ENCODE measurements at places on chromosomes 12 and 14.

DNA sequence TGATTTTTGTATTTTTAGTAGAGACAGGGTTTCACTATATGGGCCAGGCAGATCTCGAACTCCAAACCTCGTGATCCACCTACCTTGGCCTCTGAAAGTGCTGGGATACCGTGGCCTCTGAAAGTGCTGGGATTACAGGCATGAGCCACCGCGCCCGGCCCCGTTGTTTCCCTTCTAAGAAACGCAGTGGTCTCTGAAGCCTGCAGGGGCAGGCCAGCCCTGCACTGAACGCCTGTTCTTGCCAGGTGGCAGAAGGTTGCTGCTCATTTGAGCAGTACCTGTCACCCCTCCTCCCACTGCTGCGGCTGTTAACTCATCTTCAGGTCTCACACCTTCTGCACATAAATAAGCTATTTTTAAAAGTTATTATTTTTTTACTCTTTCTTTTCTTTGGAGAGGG lies 24.3 kb downstream of the GPRC5A start:
- no peak for DNase-seq

DNA sequence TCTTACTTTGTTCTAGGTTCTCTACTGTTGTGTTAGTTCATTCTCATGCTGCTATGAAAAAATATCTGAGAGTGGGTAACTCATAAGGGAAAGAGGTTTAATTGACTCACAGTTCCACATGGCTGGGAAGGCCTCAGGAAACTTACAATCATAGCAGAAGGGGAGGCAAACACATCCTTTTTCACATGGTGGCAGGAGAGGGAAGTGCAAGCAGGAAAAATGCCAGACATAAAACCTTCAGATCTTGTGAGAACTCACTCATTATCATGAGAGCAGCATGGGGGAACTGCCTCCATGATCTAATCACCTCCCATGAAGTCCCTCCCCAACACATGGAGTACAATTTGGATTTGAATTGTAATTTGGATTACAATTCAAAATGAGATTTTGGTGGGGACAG lies 69.6 kb downstream of the MGST1 start:
- no peak for DNase-seq

DNA sequence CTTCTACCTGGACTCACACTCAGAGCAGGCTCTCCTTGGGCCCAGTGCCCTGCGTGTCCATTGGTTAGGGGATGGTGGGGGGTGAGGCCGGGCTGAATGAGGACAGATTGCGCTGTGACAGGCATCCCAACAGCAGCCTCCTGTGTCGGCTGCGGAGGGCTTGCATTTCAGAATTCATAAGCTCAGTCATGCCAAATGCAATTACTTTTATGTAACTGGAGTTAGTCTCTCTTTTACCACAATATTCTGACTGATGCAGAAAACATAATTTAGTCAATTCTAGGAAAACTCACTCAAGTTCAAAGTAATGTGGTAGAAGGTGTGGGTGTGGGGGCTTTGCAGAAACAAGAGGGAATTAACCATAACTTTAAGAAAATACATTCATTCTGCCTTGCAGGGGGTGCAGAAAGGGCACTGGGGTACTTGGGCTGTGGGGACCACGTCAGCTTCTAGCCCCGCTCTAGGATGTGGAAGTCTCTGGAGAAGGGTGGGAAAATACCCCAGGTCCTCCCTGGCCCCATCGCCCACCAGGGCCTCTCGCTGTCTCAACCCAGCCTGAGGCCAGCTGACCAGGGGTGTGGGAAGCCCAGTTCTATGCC lies 257.7 kb downstream of the ADGRD1 start:
- peak; percentile 23 for DNase-seq

- no peak for DNase-seq
These were observed 26.4 kb downstream of the PPTC7 start for GRCh38 chr12:110556705-110557104.
